ENCODE measurements at places on chromosomes 2 and 18.

GRCh38 chr2:230954746-230955145 lies 29.7 kb upstream of the GPR55 start:
- no peak for DNase-seq

DNA sequence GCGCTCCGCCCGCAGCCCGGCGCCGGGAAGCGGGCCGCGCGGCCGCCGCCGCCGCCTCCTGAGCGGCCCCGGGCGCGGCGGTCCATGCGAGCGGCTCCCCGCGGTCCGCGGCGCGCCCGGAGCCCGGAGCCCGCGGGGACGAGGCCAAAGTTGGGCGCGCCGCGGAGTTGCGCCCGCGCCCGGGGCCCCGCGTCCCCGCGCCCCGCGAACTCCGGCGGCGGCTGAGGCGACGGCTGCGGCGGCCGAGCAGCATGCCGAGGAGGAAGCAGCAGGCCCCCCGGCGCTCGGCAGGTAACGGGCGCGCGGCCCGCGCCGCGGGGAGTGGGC lies 992 bp downstream of the TSHZ1 start:
- DNase-seq = no peak

GRCh38 chr18:9803698-9804516 lies 81.9 kb upstream of the TXNDC2 start:
- no peak for DNase-seq

- DNase-seq = no peak
Observed at GRCh38 chr2:174802459-174802858, 38.2 kb upstream of the CHRNA1 start.

DNA sequence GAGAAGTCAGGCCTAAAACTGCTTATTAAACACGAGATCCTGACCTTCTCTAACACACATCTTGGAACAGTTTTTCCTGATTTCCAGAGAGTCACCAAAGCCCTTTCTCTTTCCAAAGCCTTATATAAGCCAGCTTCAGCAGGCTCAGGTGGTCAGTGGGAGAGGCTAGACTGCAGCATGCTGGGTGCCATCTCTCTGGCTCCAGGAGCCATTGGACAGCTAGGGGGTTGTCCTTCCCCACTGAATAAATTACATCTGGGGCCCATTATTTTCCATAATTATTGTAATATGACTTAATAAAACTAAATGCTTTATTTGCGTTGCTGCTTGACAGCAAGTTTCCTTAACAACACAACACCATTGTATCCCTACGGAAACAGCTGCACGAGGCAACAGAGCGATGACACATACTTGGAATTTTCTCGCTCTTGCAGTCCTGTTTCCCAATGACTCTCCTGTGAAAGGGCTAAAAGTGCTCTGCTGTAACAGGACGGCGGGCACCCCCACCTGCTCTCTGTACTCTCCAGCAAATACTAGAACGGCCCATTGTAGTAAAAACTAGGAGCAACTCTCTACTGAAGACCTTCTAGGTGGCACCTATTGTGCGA lies 160.6 kb downstream of the RNF144A start:
- DNase-seq = no peak
